Parietal lobe (tissue), 2 donors: ENCODE measurements at places on chromosomes 11 and 22. TPM values are rescaled to one million over a fixed set of nuclear protein-coding genes. Genes with fewer than 3 reads are reported as not detected.

OR51G2 gene
- total RNA-seq = not detected

NCF4 gene
- not detected for total RNA-seq

SLC5A1 gene
- not detected for total RNA-seq

SMC1B gene
- not detected for total RNA-seq

CSTF3 gene
- 86.1 TPM for total RNA-seq

DEFB131B gene
- total RNA-seq = not detected

TALDO1 gene
- total RNA-seq = 70.1 TPM

POU2AF3 gene
- total RNA-seq = 0.94 TPM

BAIAP2L2 gene
- total RNA-seq = 0.31 TPM

BIRC2 gene
- 136 TPM for total RNA-seq

MMP27 gene
- total RNA-seq = not detected

PEX16 gene
- total RNA-seq = 19.4 TPM

BEST1 gene
- 1.9 TPM for total RNA-seq

TMPRSS4 gene
- total RNA-seq = not detected

GCAT gene
- 7.5 TPM for total RNA-seq

KCNJ11 gene
- total RNA-seq = 12.2 TPM

LIF gene
- total RNA-seq = under 0.01 TPM

LRP5 gene
- 25.4 TPM for total RNA-seq

CELF1 gene
- total RNA-seq = 498 TPM

JOSD1 gene
- 63.9 TPM for total RNA-seq

PTPN5 gene
- 46.3 TPM for total RNA-seq

TECTA gene
- total RNA-seq = 8.1 TPM

MUC5AC gene
- not detected for total RNA-seq

MICAL2 gene
- total RNA-seq = 27.2 TPM
